ENCODE measurements at places on chromosomes 3 and 15. TPM values are rescaled to one million over a fixed set of nuclear protein-coding genes. Genes with fewer than 3 reads are reported as not detected.
A peak's percentile ranks its signal among the peaks of the same experiment; 100 is the strongest.

Gene BLM
- 90.9 TPM for total RNA-seq

Gene C3orf85
- total RNA-seq: not detected

Gene CD96
- 99.6 TPM for total RNA-seq

Gene TF
- 1.7 TPM for total RNA-seq

GRCh38 chr15:41844814-41845213 lies 6.2 kb downstream of the PLA2G4B start:
- DNase-seq: no peak

- no peak for DNase-seq
Observed at GRCh38 chr3:183711516-183711915, 13.9 kb downstream of the YEATS2 start.

DNA sequence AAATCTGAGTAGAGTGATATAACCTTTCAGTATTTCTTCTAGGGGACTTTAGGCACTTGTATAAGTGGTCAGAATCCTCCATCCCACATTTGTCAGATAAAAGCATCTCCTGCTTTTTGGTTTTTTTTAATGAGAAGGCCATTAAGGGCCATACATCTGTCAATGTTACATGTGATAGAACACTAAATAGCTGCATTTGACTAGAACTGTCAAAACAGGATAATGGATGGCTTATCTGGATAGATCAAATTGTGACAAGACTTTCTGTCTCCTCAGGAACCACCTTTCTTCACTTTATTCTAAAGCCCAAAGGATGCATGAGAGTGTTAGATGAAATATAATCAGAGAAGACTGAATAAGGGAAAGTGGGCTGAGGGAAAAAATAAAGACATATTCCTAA lies 533.4 kb upstream of the TGFBR2 start:
- DNase-seq: no peak

DNA sequence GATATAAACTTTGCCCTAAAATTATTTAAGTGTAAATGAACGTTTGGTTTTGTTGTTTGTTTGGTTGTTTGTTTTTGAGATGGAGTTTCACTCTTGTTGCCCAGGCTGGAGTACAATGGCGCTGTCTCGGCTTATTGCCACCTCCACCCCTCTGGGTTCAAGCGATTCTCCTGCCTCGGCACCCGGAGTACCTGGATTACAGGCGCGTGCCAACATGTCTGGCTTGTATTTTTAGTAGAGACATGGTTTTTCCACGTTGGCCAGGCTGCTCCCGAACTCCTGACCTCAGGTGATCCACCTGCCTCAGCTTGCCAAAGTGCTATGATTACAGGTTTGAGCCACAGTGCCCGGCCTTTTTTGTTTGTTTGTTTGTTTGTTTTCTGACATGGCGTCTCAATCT lies 87.9 kb upstream of the CHD2 start:
- no peak for DNase-seq

DNA sequence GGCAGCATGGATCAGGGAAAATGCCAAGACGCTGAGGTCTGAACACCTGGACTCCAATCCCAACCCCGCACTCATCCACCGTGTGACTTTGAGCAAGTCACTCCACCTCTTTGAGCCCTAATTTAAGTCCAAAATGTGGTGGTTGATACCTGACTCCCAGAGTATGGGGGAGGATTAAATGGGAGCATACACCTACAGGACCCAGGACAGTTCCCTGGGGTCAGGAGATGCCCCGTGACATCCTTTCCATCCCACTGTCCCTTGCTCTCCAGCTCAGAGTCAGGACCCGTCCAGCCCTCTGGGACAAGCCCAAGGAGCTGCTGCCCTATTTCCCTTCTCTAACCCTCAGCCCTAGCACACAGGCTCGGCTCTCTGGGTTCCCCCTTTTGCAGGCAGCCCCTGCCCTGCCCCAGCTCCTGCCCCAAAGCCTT lies 276.4 kb downstream of the XXYLT1 start:
- no peak for DNase-seq

- peak; percentile 11 for DNase-seq
Observed at GRCh38 chr3:151439652-151440125, 21.2 kb downstream of the IGSF10 start.

DNA sequence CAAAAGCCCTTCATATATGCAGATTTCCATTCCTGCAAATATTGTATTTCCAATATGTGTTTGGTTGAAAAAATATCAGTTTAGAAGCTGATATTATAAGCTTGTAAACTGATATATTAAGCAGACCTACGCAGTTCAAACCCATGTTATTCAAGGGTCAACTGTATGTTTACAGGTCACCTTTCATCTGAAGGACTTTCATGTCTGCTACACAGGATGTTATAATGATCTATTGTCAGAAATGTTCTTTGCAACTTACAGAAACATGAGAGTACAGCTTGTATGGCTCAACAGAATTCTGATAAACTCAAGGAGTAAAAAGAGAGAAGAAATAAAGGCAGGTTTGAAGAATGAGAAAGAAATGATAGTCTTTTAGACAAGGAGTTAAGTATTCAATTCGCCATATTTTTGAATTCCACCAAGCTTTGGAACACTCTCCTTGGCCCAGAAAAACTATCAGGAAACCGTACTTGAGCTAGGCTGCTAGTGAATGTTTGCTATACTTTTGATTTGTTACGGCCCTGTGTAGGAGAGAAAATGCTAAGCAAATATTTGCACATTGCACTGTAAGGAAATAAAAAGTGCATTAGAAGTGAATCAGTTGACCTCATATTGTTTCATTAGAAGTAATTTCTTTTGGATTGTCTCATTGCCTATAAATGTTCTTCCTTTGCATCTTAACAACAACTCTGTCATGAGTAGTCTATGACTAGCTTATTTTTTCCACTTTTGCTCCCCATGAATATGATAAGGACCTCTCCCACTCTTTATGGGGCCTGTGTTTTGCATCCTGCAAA lies 81.2 kb downstream of the NEK11 start:
- no peak for DNase-seq

DNA sequence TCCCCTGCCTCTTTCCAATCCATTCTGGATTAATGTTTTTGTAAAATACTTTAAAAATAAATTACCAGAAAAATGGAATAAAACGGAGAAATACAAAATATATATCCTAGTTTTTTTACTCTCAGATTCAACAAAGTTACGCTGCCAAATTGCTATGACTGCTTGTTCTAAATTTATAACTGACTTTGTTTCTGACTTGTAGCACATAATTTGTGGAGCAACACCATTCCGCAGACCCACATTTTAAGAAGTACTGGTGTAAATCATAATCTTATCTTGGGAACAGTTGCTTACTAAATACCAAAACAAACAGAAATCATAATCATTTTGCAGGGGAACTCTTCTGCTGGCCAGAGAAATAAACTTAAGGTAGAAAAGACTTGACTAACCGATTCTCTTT lies 339.4 kb upstream of the CBLB start:
- no peak for DNase-seq

All from activated T-cell treated with anti-CD3 and anti-CD28 coated beads, Interleukin-2, amount 50 U/mL, for 72 hours (primary cell).